ENCODE measurements at places on chromosomes 11 and 22.

DNA sequence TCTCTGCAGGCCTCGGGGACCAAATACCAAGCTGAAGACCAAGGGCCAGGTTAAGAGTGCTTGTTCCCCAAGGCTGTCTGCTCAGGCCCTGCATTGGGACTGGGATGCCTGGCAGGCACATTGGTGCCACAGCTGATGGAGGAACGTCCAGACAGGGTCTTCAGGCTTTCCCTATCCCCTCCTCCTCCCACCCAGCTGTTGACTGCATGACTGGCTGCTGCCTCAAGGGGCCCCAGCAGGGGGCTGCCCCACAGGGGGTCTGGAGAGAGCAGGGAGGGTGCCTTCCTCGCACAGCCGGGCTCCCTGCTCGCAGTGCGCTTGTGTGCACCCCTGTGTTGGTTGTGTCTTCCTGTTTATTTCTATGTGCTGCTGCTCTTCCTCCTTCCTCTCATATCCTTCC, 9.9 kb downstream of the RCOR2 start:
- DNase-seq: no peak

DNA sequence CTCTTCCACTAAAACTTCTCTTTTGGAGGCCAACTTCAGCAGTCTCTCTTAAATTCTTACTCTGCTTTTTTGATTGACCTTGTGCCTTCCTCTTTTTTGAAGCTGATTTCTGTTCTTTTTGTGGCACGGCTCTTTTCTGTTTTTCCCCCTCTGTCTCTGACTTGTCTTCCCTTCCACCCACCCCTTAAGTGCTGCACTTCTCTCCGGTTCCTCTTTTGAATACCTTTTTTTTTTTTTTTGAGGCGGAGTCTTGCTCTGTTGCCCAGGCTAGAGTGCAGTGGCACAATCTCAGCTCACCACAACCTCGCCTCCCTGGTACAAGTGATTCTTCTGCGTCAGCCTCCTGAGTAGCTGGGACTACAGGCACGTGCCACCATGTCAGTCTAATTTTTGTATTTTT, 211.9 kb downstream of the BLID start:
- DNase-seq: no peak

DNA sequence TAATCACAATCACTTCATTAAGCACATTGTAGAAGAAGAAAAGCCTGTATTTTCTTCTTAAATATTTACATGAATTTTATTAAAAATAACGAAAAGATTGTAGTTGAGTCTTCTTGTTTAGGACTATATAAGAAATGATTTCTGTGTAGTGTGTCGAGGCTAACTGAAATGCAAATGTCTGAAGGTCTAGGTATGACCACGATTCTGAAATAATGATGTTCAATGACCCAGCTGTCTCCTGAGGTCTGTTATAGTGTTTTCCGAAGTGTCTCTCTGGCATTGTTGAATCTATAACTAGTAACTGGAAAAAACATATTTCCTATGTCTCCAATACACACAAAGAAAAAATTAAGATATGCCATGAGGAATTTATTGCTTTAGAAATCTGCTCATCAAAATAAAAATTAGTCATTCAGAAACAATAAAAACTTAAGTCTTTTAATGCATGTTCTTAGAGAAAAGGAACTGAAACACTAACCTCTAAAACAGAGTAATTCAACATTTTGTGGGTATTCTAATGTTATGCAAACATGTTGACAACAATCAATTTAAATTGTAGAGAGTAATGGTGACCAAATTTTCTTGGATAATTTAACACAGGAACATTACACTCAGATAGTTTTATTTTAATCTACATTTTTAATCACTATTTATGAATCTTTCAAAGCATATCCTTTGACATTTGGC, 55.0 kb downstream of the CASP12 start:
- no peak for DNase-seq

DNA sequence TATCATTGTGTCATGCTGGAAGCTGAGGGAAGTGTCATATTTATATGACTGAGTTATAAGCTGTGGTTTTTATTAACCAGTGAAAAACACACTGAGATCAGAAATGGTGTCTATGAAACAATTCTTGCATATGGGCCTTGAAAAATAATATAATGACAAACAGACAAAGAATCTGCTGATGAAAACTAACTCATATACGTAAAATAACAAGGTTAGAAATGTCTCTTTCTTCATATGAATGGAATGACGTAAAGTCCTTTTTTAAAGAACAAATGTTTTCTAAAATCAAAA, 48.8 kb upstream of the PHF21B start:
- DNase-seq: no peak

DNA sequence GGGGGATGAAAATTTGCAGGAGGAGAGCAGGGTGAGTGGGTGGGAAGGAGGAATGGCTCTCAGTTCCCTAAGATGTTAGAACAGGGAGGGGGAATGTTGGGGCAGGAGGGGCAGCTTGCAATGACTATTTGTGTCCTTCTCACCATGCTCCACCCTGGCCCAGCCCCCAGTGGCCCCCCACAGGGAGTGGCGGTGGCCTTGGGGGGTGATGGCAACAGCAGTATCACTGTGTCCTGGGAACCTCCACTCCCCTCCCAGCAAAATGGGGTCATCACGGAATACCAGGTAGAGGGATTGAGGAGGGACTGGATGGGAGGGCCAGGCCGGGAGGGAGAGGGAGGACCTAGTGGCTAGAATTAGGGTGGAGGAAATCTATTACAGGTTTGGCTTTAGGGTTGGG, 10.2 kb downstream of the ROBO3 start:
- no peak for DNase-seq

GRCh38 chr22:19840955-19841640, 13.6 kb downstream of the GNB1L start:
- DNase-seq: no peak

- no peak for DNase-seq
Observed at GRCh38 chr11:30488304-30488998, 97.7 kb downstream of the MPPED2 start.

- DNase-seq: no peak
Observed at GRCh38 chr11:26271666-26272065, 60.3 kb upstream of the ANO3 start.

- DNase-seq: no peak
Observed at GRCh38 chr22:20584872-20585638, 77.6 kb downstream of the MED15 start.

DNA sequence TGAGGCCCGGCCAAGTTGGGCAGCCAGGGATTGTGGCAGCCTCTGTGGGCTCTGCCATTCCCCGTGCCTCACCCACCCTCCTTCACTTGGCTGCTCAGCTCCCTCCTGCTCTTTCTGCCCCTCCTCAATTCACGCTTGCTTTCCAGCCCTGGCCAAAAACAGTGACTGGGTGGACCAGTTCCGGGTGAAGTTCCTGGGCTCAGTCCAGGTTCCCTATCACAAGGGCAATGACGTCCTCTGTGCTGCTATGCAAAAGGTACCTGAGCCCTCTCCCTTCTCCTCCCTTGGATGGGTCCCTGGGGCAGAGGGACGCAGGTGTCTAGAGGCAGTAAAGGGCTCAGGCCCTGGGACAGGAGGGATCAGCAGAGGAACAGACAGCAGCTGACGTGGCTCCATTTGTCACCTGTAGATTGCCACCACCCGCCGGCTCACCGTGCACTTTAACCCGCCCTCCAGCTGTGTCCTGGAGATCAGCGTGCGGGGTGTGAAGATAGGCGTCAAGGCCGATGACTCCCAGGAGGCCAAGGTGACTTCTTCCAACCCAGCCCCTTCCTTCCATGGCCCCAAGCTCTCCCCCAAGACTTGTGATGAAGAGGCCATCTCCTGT, 2.7 kb downstream of the FREY1 start:
- DNase-seq: no peak

GRCh38 chr22:23775779-23776375, 3.2 kb downstream of the MMP11 start:
- DNase-seq: no peak

GRCh38 chr22:22006596-22006990, 24.0 kb upstream of the TOP3B start:
- no peak for DNase-seq

DNA sequence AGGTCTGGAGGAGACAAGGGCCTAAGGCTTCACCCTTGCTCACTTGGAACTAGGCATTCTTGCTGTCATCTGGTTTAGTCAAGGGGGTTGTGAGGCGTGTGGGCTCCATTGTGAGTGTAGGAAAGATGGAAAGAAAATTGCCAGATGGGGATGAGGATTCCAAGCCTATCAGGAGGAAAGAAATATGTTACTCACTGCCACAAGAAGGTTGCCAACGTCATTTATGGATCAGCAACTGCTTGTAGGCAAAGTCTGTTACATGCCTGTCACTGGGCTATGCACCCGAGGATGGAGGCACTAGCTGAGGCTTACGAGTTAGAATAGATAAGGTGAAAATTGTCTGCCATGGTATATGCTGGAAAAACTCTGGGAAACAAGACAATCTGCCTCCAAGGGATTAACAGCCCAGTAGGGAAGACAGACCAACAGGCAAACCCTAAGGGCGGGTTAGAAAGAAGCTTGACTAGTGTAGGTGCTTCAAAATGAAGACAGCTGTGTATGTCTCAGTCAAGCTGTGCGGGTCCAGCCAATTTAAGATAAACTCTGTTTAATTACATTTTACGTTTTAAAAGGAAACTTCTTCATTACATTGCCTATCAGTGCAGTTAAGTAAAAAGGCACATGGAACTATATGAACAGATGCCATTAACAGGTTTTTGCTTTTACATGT, 47.4 kb downstream of the SNX19 start:
- DNase-seq: no peak

DNA sequence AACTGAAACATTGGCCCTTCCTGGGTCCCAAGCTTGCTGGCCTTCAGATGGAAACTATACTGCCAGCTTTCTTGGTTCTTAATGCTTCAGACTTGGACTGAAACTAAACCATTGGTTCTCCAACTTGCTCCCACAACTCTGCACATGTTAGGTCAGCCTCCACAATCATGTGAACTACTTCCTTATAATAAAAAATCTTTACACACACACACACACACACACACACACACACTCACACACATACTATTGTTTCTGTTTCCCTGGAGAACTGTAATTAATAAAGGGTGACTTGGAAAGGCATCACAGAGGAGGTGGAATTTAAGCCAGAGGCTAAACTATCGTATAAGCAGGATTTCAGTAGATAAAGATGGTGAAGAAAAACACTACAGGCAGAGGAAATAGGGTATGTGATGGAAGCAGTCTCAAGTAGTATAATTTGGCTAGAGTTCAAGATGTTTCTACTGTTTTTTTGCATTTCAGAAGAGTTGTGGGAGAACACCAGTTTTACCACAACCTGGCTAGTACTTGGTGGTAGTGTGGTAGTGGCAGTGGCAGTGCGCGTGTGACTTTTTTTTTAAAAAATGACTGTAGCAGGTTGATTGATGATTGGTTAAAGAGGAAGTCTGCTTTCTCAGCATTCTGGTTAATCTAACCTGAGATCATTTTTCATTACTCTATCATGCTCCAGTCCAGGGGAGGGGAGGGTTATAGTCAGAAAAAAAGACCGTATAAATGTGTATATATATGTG, 70.1 kb downstream of the PDE3B start:
- DNase-seq: no peak

Measured in stimulated activated CD4-positive, alpha-beta T cell treated with anti-CD3 and anti-CD28 coated beads, Interleukin-2, amount 100 ng/mL, for 4 hours (primary cell).